Forelimb muscle (tissue), 1 donor: ENCODE measurements at places on chromosomes 7 and 10.
A peak's percentile ranks its signal among the peaks of the same experiment; 100 is the strongest.

- DNase-seq = peak; percentile 29
Measured at GRCh38 chr10:2173327-2173726, 436.0 kb upstream of the ADARB2 start.

GRCh38 chr7:118898284-118898683 lies 673.8 kb downstream of the ANKRD7 start:
- DNase-seq = no peak

DNA sequence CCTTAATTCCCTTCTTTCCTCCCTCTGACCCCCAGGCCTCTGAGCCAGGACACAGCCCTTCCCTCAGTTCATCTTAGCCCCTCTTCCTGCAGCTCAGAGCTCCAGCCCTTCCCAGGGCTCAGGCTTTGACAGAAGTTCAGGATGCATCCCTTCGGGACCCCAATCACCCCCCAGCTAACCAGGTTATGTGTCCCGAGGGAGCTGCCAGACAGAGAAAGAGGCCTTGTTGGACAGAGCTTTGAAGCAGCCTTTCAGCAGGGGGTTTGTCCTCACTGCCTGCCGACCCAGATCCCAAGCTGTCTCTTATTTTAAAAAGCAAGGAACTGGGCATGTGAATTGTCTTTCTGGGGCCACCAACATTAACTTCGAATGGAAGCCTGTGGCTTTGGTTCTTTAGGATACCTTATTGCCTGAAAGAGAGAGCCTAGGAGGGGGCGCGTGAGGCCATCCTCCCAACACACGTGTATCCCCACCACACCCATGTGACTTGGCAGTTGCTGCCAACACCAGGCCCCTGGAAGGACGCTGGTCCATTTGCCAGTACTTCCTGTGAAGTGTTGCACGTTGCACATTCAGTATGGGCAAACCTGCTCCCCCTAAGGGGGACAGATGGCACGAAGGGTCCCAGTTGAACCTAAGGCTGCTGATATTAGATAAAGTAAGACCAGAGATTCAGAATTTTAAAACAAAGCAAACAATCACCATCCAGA lies 858 bp downstream of the CCDC136 start:
- DNase-seq = no peak

DNA sequence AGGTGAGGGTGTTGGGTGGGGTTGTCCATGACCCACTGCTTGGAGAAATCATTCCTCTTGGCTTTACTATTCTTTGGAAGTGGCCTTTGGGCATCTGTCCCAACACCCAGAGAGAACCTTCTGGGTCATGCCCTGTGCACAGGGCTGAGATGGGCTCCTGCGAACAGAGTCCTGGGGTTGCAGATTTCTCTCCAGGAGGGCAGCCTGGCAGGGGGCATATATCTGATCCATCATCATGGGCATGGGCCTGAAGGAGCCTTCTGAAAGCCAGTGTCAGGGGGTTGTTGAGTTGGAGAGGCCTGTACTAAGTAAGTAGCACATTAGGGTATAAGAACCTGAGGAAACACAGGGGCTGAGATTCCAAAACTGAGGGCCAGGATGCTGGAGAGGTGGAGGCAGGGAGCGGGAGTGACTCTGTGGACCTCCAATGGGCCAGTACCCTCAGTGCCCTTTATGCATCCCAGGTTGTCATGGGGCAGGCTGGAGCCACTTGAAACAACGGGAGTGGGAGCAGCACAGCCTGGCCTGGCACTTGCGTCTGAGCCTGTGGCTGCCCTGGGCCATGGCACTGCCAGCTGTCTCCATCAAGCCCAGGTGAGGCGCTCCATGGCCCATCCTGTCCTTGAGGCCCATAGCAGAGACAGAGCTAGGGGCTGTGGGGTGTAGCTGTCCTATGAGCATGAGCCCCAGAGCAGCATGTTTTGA lies 203.7 kb downstream of the GRID1 start:
- no peak for DNase-seq

GRCh38 chr7:45915606-45916005 lies 5.5 kb downstream of the IGFBP3 start:
- DNase-seq = no peak

DNA sequence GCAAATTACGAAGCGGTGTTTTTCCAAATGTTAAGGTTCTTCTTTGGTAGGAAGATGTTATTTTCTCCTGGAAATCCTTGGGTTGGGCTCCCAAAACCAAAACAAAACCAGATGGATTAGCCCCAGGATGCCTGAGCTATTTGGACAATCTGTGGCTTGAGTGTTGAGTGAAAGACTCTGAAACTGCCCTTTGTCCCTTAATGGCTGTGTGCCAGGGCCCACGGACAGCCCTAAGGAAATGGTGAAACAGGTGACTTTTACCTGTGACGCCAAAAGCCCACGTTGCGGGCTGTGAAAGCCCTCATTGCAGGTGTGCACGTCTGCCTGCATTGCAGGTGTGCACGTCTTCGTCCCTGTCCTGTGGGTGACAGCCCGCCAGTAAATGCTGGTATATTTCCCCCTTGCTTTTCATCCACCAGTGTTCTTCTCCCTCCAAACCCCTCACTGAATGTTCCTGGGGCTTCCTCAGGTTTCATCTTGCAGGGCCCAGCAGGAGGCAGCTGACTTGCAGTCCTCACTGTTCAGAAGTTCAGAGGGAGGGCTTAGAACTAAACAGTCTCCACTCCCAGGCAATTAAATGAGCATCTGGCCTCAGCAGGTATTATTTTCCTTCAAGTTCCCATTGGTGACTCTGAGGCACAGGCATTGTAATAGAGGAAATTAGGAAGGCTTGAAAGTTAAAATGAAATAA lies 10.7 kb downstream of the PFKP start:
- no peak for DNase-seq

DNA sequence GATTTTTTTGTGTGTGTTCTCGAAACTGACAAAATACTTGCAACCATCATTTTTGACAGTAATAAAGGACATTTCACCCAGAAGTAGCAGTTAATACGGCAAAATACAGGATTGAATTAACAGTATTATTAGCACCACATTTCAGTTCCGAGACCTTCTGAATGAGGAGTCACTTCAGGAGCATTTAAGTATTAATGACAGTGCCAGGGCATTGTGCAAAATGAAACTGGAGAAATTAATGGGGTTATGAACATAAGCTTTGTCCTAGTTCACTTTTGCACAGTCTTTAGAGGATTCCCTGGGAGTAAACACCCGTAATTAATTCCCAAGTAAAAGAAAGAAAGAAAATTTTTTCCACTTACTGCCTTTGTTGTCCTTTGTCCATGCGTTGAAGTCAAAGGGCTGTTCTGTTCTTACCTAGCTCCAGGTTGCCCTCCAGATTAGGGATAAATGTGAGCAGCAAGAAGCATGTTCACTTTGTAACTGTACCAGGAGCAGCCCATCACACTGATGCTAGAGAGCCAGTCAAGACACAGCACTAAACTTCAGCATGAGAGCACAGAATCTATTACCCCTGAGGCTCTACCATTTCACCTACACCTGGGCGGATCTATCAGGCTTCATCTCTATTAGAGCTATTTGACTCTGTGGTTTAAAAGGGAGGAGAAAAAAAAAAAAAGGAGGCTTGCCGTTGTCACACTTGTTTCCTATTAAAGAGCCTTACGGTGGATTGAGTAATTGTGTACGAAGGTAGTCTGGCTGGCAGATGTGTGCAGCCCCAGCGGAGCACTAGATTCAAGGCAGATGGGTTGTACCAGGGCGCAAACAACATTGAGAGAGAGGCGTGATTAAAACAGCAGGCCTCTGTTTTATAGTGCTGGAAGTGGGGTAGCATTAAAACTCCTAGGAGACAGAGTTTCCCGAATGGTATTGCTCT lies 297.8 kb upstream of the SEMA3A start:
- DNase-seq = no peak

DNA sequence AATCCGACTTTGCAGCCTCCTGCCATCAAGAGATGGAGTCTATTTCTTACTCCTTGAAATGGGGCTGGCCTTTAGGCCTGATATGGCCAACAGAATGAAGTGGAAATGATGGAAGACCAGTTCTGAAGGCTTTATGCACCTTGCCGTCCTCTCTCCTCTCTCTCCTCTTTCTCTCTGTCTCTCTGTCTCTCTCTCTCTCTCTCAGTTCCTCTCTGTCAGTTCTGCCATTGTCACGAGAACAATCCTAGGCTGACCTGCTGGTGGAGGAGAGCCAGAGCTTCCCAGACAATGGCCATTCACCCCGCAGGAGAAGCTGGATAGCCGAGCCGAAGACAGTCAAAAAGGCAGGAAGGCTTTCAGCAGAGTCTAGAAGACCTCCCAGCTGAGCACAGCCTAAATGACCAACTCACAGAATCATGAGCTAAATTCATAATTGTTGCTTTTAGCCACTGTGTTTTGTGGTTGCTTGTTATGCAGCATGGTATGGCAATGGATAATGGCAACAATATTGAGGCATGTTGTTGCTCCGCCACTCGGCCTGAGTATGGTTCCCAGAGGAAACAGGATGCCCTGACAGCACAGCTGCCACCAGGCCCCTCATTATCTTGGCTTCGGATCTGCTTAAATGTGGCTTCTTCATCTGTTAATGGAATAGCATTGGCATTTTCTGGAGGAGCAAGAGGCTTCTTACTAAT lies 35.5 kb downstream of the FRMPD2 start:
- no peak for DNase-seq

GRCh38 chr10:87635498-87636312 lies 24.0 kb upstream of the PAPSS2 start:
- DNase-seq = no peak

GRCh38 chr10:35056133-35056532 lies 34.0 kb downstream of the CUL2 start:
- no peak for DNase-seq

DNA sequence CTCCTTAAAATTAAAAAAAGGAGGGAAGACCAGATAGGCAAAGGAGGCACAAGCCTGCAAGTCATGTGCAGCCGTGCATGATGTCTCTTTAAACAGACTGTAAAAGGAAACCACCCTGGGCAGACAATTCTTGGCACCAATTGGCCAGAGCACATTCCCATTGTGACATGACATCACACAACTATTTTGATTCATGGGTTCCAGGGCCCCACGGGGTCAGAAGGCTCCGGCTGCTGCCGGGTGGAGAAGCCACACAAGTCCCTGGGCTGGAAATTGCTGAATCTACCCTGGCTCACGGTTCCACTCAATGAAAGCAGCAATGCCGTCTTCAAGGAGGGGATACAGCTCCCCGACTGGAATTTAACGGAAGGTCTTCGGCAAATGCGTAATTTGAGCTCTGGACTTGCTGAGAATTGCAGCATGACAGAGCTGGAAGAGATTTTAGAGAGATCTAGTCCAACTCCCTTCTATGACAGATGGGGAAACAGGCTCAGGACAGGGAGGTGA lies 140.5 kb downstream of the PRKAG2 start:
- peak; percentile 62 for DNase-seq
